ENCODE measurements at places on chromosomes 6 and 20.
A peak's percentile ranks its signal among the peaks of the same experiment; 100 is the strongest.

DNA sequence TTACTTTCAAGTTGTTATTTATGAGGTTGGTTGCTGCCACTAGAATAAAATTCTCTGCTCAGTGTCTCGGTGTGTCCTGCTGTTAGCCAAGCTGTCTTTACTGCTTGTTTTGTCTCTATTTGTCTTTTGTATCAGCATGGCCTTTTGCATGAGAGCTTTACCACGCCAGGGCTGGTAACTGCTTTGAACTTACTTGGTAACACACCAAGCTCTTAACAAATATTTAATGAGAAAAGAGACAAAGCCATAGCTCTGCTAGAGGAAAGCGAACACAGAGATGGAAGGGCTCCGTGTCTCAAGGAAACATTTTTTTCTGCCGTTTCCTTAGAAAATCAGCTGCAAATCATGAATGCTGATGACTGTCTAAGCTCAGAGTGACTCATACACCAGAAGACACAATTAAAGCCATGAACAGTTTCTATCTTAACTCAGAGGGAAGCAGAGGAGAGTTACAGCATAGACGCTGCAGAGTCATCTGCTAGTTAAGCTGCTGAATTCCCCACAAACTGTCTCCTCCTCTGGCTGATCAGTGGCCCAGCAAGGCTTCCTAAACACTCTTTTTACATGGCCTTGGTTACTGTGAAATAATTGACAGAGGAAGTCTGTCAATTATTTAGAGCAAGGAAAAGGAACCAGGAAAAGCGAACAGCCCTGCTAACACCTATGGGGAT, 44.8 kb downstream of the AGPAT4 start:
- no peak for DNase-seq

DNA sequence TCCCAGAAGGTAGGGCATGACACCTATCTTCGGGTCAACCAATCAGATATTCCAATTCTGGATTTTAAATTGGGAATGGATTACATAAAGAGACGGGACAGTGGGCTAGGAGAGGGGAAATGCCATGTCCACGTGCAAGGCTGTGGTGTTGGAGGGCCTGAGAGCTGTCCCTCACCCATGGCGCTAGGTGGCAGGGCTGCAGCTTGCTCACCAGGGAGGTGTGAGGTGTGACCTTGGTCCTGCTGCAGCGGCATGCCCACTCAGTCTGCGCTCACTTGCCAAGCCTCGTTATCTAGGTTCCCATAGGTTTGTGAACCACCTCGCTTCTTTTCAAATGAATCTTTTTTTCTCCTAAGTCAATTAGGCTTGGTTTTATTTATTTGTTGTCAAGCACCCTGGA, 19.4 kb upstream of the CST3 start:
- DNase-seq, result no peak

DNA sequence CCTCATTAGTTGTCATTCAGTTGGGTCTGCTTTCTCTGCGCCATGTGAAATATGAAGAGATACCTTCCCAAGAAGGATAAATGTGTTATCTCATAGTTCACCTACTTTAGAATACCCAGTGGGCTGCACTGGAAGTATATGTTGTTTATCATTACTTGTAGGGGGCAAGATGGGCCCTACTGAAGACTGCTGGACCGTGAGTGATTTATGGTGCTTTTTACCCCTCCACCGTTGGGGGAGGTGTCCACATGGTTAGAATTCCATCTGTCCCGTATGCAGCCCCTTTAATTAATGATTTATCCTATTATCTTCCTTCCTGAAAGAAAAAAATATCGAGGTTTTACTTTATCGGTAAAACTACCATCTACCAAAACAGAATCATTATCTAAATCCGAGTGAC, 97.0 kb downstream of the TSHZ2 start:
- no peak for DNase-seq

DNA sequence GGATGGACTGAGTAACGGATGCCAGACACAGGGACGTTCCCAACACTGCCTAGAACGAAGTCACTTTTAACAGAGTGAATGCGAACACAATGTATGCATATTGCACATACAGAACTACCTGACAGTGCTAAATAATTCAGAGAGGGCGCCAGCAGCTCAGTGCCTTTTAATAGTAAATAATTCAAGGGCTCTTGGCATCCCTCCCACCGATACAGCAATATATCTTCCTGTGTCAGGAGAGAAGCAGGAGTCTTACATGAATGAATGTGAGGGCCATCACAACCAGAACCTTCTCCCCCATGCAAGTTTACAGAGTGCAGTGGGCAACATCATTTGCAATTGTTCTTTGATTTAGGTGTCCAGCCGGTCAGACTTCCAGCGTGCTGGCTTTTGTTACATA, 88.4 kb upstream of the KCNG1 start:
- no peak for DNase-seq

DNA sequence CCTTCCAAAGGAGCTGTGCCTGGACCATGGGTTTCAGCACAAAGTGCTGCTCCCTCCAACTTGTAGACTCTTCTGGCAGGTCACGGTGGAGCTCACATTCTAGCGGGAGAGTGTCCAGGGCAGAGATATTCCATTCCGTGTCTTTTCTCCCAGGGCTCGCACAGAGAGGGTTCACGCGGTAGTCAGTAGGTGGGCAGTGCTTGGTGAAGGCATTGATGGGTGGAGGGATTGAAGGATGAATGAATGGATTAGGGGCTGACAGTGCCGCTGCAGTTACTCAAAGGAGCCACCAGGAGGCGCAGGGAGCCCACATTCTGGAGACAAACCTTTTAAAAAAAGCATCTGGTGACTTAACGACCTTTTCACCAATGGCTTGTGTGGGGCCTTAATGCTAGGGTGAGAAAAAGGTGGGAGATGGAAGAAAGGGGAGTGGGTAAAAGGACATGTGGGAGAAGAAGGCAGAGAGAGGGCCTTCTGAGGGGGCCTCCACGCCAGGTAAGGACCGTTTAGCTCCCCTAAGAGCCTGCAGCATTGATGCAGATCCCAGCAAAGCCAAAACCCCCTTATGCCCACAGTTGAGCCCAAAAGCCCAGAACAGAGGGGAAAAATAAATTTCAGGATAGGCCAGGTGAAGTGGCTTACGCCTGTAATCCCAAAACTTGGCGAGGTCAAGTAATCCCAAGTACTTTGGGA, 17.5 kb upstream of the FAM110A start:
- peak; percentile 49 for DNase-seq

GRCh38 chr6:130324657-130325056, 41.2 kb upstream of the TMEM200A start:
- DNase-seq, result no peak

DNA sequence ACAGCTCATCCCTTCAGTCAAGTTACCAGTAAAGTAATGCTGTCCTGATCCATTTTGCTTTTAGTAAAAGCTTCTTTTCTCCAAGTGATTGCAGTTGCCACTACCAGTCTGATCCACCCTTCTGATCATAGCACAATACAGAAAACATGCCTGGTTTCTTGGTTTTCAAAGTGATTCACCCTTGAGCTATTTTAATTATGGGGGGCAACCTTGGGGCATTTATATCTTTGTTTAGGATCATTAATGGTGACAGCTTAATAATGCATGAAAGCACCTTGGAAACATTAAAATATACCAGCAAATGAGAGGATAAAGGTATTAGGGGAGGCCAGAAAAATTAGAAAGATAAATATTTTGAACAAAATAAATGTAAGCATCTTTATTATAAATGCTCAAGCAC, 38.4 kb downstream of the LRRC1 start:
- no peak for DNase-seq

Measured in stimulated activated CD4-positive, alpha-beta T cell treated with anti-CD3 and anti-CD28 coated beads, Interleukin-15, amount 100 ng/mL, for 1 hour (primary cell).